ENCODE measurements at places on chromosomes 11 and 22. TPM values are rescaled to one million over a fixed set of nuclear protein-coding genes. Genes with fewer than 3 reads are reported as not detected.

GRCh38 chr11:3710485-3711259, 39.5 kb upstream of the CHRNA10 start:
- no peaks in the 10 kb centered on the region for H3K27me3 ChIP-seq
- H3K36me3 ChIP-seq = peaks cover 31% of the 10 kb centered on the region
- no peak for DNase-seq
- no peak overlapping the region for H3K4me3 ChIP-seq
- H3K27ac ChIP-seq = no peak overlapping the region

- DNase-seq = no peak
- H3K4me3 ChIP-seq = no peak overlapping the region
- H3K27me3 ChIP-seq = no peaks in the 10 kb centered on the region
- no peaks in the 10 kb centered on the region for H3K36me3 ChIP-seq
- no peak overlapping the region for H3K27ac ChIP-seq
Observed at GRCh38 chr11:122320671-122321070, 204.7 kb upstream of the BLID start.

DNA sequence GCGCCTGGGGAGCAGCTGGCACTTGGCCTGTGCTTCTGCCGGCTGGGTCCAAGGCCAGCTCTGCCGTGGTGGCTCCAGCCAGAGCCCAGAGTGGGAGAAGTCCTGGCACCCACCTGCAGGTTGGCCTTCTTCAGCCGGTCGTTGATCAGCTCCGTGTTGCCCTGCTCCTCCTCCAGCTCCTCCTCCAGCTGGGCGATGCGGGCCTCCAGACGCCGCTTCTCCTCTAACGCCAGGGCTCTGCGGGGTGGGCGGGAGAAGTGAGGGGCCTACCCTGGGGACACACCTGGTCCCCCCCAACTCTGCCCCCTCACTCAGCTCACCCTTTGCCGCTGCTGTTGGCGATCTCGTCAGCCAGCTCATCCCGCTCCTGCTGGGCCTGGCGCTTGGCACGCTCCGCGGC, 32.6 kb downstream of the APOL1 start:
- peaks cover 76% of the 10 kb centered on the region for H3K36me3 ChIP-seq
- peaks cover 35% of the 10 kb centered on the region for H3K4me1 ChIP-seq
- DNase-seq = no peak
- H3K27me3 ChIP-seq = no peaks in the 10 kb centered on the region

DNA sequence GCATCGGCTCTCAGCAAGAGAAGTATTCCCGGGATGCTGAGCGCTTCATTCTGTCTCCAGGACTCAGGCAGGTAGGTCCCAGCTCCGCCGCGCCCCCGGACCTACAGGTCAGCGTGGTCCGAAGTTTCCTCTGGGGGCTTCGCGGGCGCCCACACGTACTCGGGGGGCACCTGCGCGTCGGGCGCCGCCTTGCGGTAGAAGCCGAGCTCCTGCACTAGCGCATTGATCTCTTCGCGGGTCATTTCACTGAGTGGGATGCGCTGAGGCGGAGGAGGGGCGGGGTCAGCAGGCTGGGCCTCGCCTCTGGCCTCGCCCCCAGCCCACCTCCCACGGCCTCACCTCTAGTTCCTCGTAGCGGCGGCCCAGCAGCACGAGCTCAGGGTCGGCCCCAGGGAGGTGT, 2.5 kb downstream of the SELENOM start:
- no peaks in the 10 kb centered on the region for H3K27me3 ChIP-seq
- no peak for DNase-seq
- H3K4me3 ChIP-seq = no peak overlapping the region
- H3K4me1 ChIP-seq = peaks cover 19% of the 10 kb centered on the region
- H3K27ac ChIP-seq = no peak overlapping the region
- H3K36me3 ChIP-seq = no peaks in the 10 kb centered on the region

Gene CST6
- polyA plus RNA-seq = not detected

GRCh38 chr11:69049490-69049867, 747 bp downstream of the TPCN2 start:
- H3K4me1 ChIP-seq = peaks cover 20% of the 10 kb centered on the region
- H3K27ac ChIP-seq = peak overlapping the region; percentile 90
- H3K4me3 ChIP-seq = peak overlapping the region; percentile 74
- no peak for DNase-seq
- no peaks in the 10 kb centered on the region for H3K27me3 ChIP-seq

DNA sequence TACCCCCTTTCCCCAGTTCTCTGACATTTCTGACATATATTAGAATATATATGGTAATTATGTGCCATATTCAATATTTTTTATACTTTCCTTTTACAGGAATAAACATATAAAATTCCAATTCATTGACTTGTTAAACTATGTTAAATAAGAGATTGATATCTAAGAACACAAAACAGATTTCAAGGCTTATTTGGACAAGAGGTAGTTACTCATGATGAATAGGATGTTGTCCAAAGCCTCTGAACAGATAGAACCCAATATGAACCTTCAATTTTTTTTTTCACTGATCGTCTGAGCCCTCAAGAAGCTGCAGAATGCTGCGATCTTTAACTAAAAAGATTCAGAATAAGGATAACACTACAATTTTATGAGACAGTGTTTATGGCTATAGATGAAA, 340.3 kb downstream of the LUZP2 start:
- H3K4me1 ChIP-seq = no peaks in the 10 kb centered on the region
- no peaks in the 10 kb centered on the region for H3K36me3 ChIP-seq
- no peak overlapping the region for H3K4me3 ChIP-seq

DNA sequence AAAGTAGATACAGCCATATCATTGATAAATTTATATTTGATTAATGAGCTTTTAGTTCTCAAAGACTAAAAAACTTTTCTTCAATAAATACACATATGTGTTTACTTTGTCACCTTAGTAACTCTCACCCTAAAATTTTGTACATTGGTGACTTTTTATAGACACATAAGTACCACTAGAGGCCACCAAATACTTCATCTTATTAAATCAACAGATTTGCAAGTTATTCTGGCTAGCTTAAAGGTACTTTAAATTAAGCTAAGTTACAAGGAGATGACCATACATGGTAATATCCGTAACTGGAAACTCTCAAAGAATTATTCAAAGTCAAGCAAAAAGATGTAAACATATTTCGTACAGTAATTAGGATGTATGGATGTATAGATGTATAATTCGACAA, 112.2 kb downstream of the SBF2 start:
- no peak overlapping the region for H3K4me3 ChIP-seq
- H3K27me3 ChIP-seq = no peaks in the 10 kb centered on the region
- H3K27ac ChIP-seq = no peak overlapping the region
- H3K36me3 ChIP-seq = no peaks in the 10 kb centered on the region

Gene DTX4
- polyA plus RNA-seq = 0.98 TPM

Gene MS4A15
- polyA plus RNA-seq = not detected

GRCh38 chr11:133681901-133682300, 149.6 kb upstream of the OPCML start:
- no peak for DNase-seq
- no peak overlapping the region for H3K27ac ChIP-seq
- no peak overlapping the region for H3K4me3 ChIP-seq
- H3K36me3 ChIP-seq = no peaks in the 10 kb centered on the region

Gene KRTAP5-9
- polyA plus RNA-seq = not detected

Gene GAL3ST1
- polyA plus RNA-seq = 0.13 TPM

DNA sequence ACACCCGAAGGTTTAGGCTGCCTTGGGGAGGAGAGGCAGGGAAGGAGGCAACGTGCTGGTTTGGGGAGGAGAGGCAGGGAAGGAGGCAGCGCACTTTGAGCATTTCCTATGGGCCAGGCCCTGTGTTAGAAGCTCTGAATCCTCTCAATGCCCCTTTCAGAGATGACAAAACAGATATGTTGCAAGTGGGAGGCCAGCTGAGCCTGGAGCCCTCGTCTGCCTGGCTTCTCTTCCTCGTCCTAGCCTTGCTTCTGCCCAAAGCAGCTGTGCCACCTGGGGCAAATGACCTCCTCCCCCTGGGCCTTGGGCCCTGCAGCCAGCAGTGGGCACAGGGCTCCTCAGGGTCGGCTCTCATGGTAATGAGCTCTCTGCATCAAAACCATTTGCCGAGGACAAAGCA, 15.3 kb upstream of the LRRC32 start:
- no peak for DNase-seq
- H3K36me3 ChIP-seq = no peaks in the 10 kb centered on the region
- H3K27ac ChIP-seq = no peak overlapping the region
- peaks cover 11% of the 10 kb centered on the region for H3K4me1 ChIP-seq
- H3K4me3 ChIP-seq = peak overlapping the region; percentile 35
- no peaks in the 10 kb centered on the region for H3K27me3 ChIP-seq

GRCh38 chr11:134598368-134598767, 186.3 kb upstream of the B3GAT1 start:
- H3K36me3 ChIP-seq = no peaks in the 10 kb centered on the region
- H3K27ac ChIP-seq = no peak overlapping the region
- no peaks in the 10 kb centered on the region for H3K4me1 ChIP-seq
- H3K4me3 ChIP-seq = no peak overlapping the region
- no peak for DNase-seq
- H3K27me3 ChIP-seq = no peaks in the 10 kb centered on the region

Gene HSPA8
- 1,494 TPM for polyA plus RNA-seq

DNA sequence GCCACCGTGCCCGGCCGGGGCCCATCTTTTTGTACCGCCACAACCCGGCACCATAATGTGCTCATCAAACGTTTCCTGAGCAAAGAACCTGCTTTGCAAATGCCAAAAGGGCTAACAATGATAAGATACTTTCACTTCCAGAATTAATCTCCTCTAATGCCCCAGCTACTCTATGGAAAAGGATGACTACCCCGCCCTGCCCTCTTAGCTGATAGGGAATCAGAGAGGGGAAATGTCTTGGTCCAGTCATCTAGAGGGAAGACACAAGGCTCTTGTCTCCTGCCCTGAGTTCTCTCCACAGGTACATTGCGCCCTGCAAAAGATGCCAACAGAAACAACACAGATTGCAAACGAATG, 586 bp downstream of the TTLL1 start:
- H3K36me3 ChIP-seq = no peaks in the 10 kb centered on the region
- H3K27ac ChIP-seq = peak overlapping the region; percentile 55
- no peaks in the 10 kb centered on the region for H3K27me3 ChIP-seq
- H3K4me1 ChIP-seq = peaks cover 11% of the 10 kb centered on the region
- peak overlapping the region; percentile 66 for H3K4me3 ChIP-seq

- H3K4me1 ChIP-seq = no peaks in the 10 kb centered on the region
- no peak for DNase-seq
- no peak overlapping the region for H3K27ac ChIP-seq
Observed at GRCh38 chr11:47033439-47033838, 96.9 kb downstream of the CSTPP1 start.

Data from CD8-positive, alpha-beta memory T cell (primary cell).